Activated naive CD4-positive, alpha-beta T cell treated with anti-CD3 and anti-CD28 coated beads, Interleukin-2, amount 10 ng/mL, durations not matched to agents 5 hours and 36 hours (primary cell): ENCODE measurements at places on chromosomes 6 and 20. TPM values are rescaled to one million over a fixed set of nuclear protein-coding genes. Genes with fewer than 3 reads are reported as not detected.

The ARFGEF3 gene
- 0.29 TPM for total RNA-seq

The ANKRD66 gene
- not detected for total RNA-seq

The DPPA5 gene
- total RNA-seq = not detected

The IRF4 gene
- 279 TPM for total RNA-seq

The SLC24A3 gene
- total RNA-seq = not detected

The ZNF311 gene
- 0.31 TPM for total RNA-seq

The ATP9A gene
- total RNA-seq = 0.10 TPM

The OLIG3 gene
- total RNA-seq = not detected

The GSTA4 gene
- total RNA-seq = 7.4 TPM

The WFDC12 gene
- not detected for total RNA-seq

The C20orf173 gene
- total RNA-seq = not detected

The TFAP2D gene
- not detected for total RNA-seq

The GGTLC1 gene
- not detected for total RNA-seq

The PTK6 gene
- 0.50 TPM for total RNA-seq

The UBE3D gene
- 4.3 TPM for total RNA-seq

The GTSF1L gene
- total RNA-seq = 0.29 TPM

The RFX6 gene
- not detected for total RNA-seq

The ADGB gene
- total RNA-seq = not detected

The PDYN gene
- total RNA-seq = not detected

The MARCKS gene
- total RNA-seq = 0.17 TPM

The SYNCRIP gene
- 118 TPM for total RNA-seq

The ZC2HC1B gene
- not detected for total RNA-seq

The NDUFAF4 gene
- 31.5 TPM for total RNA-seq

The BPI gene
- total RNA-seq = not detected

The MAPK13 gene
- 46.9 TPM for total RNA-seq

The CENPB gene
- 60.9 TPM for total RNA-seq

The DST gene
- total RNA-seq = 2.9 TPM

The MYCT1 gene
- total RNA-seq = not detected

The PI3 gene
- not detected for total RNA-seq

The EPPIN gene
- not detected for total RNA-seq

The PGC gene
- not detected for total RNA-seq

The SERAC1 gene
- total RNA-seq = 6.7 TPM

The SLC16A10 gene
- total RNA-seq = 3.4 TPM

The SIRPB1 gene
- total RNA-seq = 5.4 TPM

The RBM24 gene
- total RNA-seq = not detected

The TMC2 gene
- total RNA-seq = not detected

The COL19A1 gene
- total RNA-seq = not detected

The FITM2 gene
- 4.1 TPM for total RNA-seq

The CASS4 gene
- total RNA-seq = 5.8 TPM

The POM121L2 gene
- total RNA-seq = not detected

The KCNQ2 gene
- not detected for total RNA-seq
